ENCODE measurements at places on chromosomes 3 and 15. TPM values are rescaled to one million over a fixed set of nuclear protein-coding genes. Genes with fewer than 3 reads are reported as not detected.

Gene LOXL1
- 22.2 TPM for total RNA-seq

Gene WDR72
- 0.08 TPM for total RNA-seq

Gene BCL2A1
- 3.1 TPM for total RNA-seq

Gene EPHB1
- total RNA-seq, result 3.2 TPM

Gene SETD5
- 49.4 TPM for total RNA-seq

Gene GHSR
- not detected for total RNA-seq

Gene CCDC191
- 1.3 TPM for total RNA-seq

Gene SH2D7
- total RNA-seq, result not detected

Gene CHRNA5
- total RNA-seq, result 0.22 TPM

Gene ATG3
- total RNA-seq, result 28.7 TPM

Gene SLC2A2
- total RNA-seq, result not detected

Gene PYGO1
- total RNA-seq, result 4.3 TPM

Gene SLC35G2
- 8.7 TPM for total RNA-seq

Gene PCOLCE2
- total RNA-seq, result 79.1 TPM

Gene RBMS3
- 27.3 TPM for total RNA-seq

Gene MME
- total RNA-seq, result 0.96 TPM

Gene ACSBG1
- total RNA-seq, result not detected

Gene ANKDD1A
- 0.96 TPM for total RNA-seq

Gene NUP210
- 4.4 TPM for total RNA-seq

Gene BNIP2
- total RNA-seq, result 148 TPM

Gene CALML4
- 2.1 TPM for total RNA-seq

Gene CHSY1
- total RNA-seq, result 23.1 TPM

Gene MINAR1
- total RNA-seq, result 0.20 TPM

Gene CLDN18
- total RNA-seq, result 21.0 TPM

Gene ASB7
- total RNA-seq, result 5.5 TPM

Gene PRSS50
- total RNA-seq, result not detected

Gene CHRNA7
- total RNA-seq, result not detected

Gene GPX1
- total RNA-seq, result 121 TPM

Gene ALDH1A3
- total RNA-seq, result 19.7 TPM

Gene AEN
- total RNA-seq, result 5.1 TPM

Gene VEPH1
- total RNA-seq, result 0.48 TPM

Gene SCAANT1
- total RNA-seq, result not detected

Gene LRRIQ4
- total RNA-seq, result 0.43 TPM

Gene SLC6A1
- total RNA-seq, result 4.1 TPM

Gene CCDC39
- not detected for total RNA-seq

Gene GP9
- total RNA-seq, result not detected

Gene ERICH6
- total RNA-seq, result not detected

Gene CACNA2D2
- 3.7 TPM for total RNA-seq

Gene LRRC2
- total RNA-seq, result 7.0 TPM

Gene LINGO1
- total RNA-seq, result 7.0 TPM

Gene UROC1
- not detected for total RNA-seq

Gene VPS13C
- total RNA-seq, result 30.3 TPM

Gene CPB1
- not detected for total RNA-seq

Gene CNTN4
- 5.3 TPM for total RNA-seq

Gene RPP14
- 10.9 TPM for total RNA-seq

Gene NANOGP8
- 0.39 TPM for total RNA-seq

Gene NECTIN3
- 16.6 TPM for total RNA-seq

Gene HYAL1
- 40.8 TPM for total RNA-seq

Gene TEX9
- total RNA-seq, result 0.67 TPM

Gene AGTR1
- total RNA-seq, result 35.2 TPM

Gene PLEKHO2
- 19.4 TPM for total RNA-seq

Gene HTR3E
- not detected for total RNA-seq

Gene TMEM207
- total RNA-seq, result not detected

Gene ECE2
- total RNA-seq, result 1.6 TPM

Gene CNTN3
- 2.5 TPM for total RNA-seq

Gene IL17RE
- total RNA-seq, result 0.89 TPM

Measured in right atrium auricular region (tissue), 2 donors.